ENCODE measurements at places on chromosomes 12 and 14.

DNA sequence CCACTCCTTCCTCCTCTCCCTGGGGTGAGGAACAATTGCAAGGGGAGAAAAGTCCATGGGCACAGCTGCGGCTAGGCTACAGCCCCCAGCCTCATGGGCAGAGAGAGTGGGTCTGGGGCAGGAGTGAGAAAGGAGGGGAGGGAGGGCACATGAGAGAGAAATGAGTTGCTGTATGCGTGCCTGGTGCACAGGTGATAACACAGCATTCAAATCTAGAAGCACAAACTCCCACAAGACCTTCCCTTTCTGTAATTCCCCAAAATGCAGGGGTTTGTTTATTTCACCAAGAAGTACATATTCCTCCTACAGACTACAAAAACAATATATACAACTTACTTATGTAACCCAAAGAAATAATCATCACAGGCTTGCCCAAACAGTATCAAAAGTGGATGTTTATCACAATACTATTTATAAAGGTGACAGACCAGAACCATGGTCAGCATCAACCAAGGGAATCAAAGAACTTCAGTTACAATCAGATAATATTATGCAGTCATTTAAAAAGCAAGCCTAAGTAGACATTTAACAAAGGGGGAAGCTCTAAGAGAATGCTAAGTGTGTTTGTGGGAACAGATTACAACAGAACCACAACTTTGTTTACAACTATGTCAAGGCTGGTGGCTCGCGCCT lies 54.2 kb downstream of the ITPK1 start:
- no peak for DNase-seq

DNA sequence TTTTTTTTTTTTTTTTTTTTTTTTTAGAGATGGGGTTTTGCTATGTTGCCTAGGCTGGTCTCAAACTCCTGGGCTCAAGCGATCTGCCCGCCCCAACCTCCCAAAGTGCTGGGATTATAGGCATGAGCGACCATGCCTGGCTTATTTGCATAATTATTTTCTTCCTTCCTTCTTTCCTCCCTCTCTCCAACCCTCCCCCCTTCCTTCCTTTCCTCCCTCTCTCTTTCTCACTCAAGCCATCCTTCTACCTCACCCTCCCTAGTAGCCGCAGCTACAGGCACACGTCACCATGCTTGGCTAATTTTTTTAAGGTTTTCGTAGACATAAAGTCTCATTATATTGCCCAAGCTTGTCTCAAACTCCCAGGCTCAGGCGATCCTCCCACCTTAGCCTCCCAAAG lies 83.8 kb downstream of the PEBP1 start:
- DNase-seq: peak; percentile 35

DNA sequence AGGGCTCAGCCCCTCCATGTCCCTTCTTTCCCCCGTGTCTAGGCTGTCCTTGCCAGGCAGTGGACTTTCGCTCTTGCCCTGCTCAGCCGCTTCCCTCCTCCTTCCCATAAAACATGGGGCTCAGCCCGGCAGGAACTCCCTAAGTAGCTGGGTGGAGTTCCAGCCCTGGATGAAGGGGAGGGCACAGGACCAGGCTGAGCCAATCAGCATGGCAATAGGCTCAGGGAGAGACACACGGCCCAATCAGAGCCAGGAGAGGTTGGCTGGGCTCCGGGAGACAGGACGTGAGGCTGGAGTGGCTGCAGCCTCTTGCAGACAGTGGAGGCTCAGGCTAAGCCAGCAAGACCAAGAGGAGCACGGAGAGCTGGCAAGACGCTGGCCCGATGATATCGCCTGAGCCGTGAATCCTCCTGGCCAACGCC lies 54.3 kb downstream of the GALNT9 start:
- DNase-seq: no peak

DNA sequence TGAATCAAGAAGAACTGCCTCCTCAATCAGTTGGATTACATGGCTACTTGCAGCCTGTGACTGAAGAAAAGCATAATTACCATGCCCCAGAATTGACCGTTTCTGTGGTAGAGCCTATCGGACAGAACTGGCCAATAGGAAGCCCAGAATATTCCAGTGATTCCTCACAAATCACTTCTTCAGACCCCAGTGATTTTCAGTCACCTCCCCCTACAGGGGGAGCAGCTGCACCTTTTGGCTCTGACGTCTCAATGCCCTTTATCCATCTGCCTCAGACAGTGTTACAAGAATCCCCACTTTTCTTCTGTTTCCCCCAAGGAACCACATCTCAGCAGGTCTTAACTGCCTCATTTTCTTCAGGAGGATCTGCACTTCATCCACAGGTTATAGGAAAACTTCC lies 80.8 kb downstream of the RAD52 start:
- no peak for DNase-seq

GRCh38 chr14:69285661-69286255 lies 25.8 kb downstream of the GALNT16 start:
- no peak for DNase-seq

DNA sequence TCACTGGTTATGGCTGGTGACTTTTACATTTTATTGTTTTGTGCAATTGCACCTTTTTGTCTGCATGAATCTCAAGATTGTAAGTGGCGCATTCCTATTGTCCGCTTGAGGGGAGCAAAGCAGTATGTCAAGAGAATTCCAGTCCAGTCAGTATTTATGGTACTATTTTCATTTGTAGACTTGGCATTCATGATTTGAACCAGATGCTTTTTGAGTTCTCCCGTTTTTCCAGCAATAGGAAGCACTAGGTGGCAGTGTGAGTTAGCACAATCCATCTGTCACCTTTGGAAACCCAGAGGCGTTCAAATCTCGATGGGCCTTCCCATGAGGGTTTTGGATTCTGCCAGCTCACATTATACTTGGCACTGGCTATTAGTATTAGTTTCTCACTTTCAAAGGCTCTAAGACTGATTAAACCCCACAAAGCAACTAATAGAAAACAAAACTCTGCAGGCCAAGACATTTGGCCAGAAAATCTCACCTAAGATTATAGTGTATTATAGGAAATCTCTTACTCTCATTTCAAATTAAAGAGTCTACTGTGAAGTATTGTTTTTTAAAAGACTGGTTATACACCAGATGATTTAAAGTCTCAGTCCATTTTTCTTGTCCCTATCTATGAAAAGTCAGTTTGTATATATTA lies 2.2 kb downstream of the DACT1 start:
- peak; percentile 12 for DNase-seq

DNA sequence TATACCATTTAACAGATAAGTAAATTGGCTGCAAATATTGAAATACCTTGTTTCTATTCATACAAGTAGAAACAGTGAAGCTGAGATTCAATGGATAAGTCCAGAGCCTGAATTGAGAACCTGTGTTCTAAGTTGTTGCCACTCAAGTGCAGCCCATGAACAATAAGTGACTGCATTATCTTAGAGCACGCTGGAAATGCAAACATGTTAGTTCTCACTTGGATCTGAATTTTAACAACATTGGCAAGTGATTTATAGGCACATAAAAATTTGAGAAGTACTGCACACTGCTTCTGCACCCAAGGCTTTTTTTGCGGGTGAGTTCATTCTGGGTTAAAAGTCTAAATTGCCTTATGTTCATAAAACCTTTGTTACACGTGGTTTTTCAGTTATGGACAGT lies 484.3 kb downstream of the NAV3 start:
- no peak for DNase-seq

- no peak for DNase-seq
Measured at GRCh38 chr12:63093084-63093483, 57.9 kb downstream of the AVPR1A start.

DNA sequence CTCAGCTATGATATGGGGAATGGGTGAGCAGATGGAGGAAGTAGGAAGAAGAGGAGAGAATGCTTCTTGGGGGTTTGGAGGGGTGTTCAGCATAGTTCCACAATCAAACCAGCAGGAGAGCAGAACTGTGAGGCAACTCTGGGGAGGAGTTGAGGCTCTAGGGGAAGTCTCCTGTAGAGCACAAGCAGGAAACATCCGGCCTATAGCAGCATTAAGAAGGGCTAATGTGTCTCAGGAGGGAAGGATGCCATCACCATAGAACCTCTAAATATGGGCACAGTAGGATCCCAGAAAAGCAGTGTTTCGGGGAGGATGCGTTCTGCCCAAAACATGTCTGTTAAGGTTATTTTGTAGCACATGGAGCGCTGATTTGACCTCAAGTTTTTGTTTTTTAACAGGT lies 8.4 kb upstream of the SALL2 start:
- peak; percentile 51 for DNase-seq

- DNase-seq: no peak
Measured at GRCh38 chr12:87853448-87854003, 175.7 kb downstream of the C12orf50 start.

- DNase-seq: no peak
Measured at GRCh38 chr14:77786148-77786547, 13.8 kb upstream of the ADCK1 start.

GRCh38 chr12:2383325-2384028 lies 330.7 kb downstream of the CACNA1C start:
- DNase-seq: no peak

DNA sequence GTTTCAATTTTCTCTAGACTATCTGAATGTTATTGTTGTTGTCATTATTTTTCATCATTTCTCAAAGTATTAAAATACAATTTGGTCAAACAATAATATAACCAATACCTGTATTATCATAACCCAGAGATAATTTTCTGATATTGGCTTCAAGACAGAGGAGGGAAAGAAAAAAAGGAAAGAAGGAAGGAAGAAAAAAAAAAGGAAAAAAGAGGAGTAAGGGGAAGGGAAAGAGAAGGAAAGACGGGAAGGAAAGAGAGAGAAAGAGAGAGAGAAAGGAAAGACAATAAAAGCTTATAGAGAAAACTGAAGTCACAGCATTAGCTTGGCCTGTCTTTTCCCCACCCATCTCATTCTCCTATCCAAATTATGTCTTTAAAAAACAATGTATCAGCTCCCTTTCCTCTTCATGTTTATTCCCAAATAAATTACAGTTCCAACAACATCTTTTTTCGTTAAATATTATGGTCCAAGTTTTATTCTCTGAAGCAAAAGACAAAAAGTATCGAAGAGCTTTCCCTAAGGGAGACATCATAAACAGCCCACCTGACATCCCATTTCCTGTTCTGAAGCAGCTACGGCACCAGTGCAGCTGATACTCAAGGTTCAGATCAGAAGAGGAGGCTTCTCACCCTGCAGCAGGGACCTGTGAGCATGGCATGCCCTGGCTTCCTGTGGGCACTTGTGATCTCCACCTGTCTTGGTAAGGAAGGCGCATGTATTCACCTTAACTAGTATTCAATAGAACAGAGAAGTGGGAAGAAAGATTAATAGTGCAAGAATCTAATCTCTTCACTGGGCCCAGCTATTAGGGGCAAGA lies 308.3 kb downstream of the DAD1 start:
- DNase-seq: peak; percentile 64

- no peak for DNase-seq
Measured at GRCh38 chr12:32896432-32897280, at the start of gene PKP2. Gene PKP2, minus strand, starts transcription at chr12:32896777. Its CDS starts 46 bp downstream, at chr12:32896731.

DNA sequence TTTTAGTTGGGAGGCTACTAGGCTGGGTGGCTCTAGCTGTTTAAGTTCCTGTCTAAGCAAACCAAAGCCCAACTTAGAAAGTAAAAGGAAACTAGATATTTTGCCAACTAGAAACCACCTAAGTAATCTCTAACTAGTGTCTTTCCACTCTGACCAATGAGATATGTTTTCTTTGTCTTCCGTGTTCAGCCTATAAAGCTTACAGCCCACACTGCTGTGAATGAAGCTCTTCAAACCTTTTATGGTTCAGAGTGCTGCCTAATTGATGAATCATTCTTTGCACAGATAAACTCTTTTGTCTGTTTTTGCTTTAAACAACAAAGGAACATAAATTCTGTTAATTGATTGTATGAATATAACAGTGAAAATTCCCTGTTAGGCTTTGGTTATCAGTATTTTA lies 66.1 kb downstream of the FUT8 start:
- DNase-seq: no peak

- no peak for DNase-seq
Measured at GRCh38 chr12:131045705-131046460, 92.2 kb downstream of the ADGRD1 start.

GRCh38 chr12:12376646-12377448 lies 20.0 kb downstream of the BORCS5 start:
- peak; percentile 87 for DNase-seq

DNA sequence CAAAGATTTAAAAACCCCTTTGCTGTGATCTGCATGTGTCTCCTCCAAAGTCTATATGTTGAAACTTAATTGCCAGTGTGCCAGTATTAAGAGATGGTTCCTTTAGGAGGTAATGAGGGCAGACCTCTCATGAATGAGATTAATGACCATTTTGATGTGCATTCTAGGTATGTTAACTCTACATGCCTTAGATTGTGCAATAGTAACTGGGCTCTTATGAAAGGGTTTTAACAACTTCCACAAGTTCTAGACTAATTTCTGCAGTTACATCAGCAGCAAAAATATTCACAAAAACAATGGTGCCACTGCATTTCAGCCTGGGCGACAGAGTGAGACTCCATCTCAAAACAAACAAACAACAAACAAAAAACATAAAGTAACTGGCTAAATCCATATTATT lies 3.8 kb upstream of the TAS2R10 start:
- DNase-seq: no peak

DNA sequence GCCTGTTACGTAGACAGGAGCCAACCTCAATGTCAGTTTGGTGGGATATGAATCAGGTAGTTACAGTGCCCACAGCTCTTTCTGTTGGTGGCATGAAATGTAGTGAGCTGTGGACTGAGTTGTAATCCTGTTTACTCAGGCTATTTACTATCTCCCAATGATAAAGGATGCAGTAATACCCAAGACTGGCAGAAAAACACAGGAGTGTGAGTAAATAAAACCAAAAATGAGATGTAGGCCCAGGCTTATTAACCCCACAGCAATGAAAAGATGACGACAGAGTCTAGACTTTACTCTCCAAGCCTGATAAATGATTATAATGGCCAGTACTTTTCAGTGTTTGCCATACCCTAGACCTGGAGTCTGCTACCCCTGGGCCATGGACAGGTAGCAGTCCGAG lies 22.8 kb upstream of the LRIG3 start:
- DNase-seq: no peak

GRCh38 chr12:109435428-109436187 lies 41.5 kb downstream of the KCTD10 start:
- DNase-seq: no peak

- no peak for DNase-seq
Measured at GRCh38 chr12:93333054-93333453, 44.7 kb upstream of the NUDT4 start.

Data from OCI-LY7 (cell line).